Immature natural killer cell (primary cell): ENCODE measurements at places on chromosomes 2 and 18. TPM values are rescaled to one million over a fixed set of nuclear protein-coding genes. Genes with fewer than 3 reads are reported as not detected.

GRCh38 chr2:173185437-173185836, 109.8 kb downstream of the MAP3K20 start:
- H3K4me3 ChIP-seq = no peak overlapping the region
- H3K27me3 ChIP-seq = no peaks in the 10 kb centered on the region
- H3K36me3 ChIP-seq = no peaks in the 10 kb centered on the region
- no peak overlapping the region for H3K27ac ChIP-seq
- DNase-seq = no peak

DNA sequence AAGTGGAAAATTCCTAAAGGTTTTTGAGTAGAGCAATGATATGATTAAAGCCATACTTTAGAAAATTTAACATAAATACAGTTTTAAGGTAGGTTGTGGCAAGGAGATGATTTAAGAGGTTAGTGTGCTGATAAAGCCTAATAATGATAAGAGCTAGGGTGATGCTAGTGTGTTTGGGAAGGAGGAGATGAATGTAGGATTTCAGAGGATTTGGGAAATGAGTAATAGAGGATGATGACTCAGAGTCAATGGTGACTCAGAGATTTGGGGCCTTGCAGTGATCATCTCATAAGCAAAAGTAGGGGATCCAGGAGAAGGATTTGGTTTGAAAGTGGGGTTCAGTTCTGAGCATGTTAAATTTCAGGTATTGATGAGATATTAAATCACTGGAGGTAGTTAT, 23.3 kb downstream of the STAMBP start:
- H3K27me3 ChIP-seq = peaks cover 3% of the 10 kb centered on the region
- H3K4me1 ChIP-seq = no peaks in the 10 kb centered on the region
- H3K4me3 ChIP-seq = no peak overlapping the region
- DNase-seq = no peak
- peaks cover 64% of the 10 kb centered on the region for H3K36me3 ChIP-seq
- H3K27ac ChIP-seq = no peak overlapping the region

DNA sequence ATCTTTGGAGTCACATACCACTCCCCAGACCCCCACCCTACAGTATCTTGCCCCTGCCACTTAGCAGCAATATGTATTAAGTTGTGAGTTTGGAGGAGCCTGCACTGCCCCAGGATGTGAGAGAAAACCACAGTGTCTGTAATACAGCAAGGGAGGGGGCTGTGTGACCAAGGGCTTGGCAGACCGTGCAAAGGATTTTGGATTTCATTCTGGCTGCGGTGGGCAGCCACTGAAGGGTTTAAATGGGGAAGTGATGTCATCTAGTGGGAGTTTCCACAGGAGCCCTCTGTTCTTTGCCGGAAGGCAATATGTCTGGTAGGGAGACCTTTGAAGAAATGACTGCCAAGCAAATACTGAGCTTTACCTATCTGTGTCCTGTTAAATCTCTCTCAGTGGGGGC, 202.4 kb downstream of the FHOD3 start:
- DNase-seq = no peak
- no peak overlapping the region for H3K4me3 ChIP-seq
- H3K4me1 ChIP-seq = no peaks in the 10 kb centered on the region
- no peaks in the 10 kb centered on the region for H3K36me3 ChIP-seq
- H3K27ac ChIP-seq = no peak overlapping the region
- no peaks in the 10 kb centered on the region for H3K27me3 ChIP-seq

The LRP1B gene
- not detected for polyA plus RNA-seq

The FNDC4 gene
- polyA plus RNA-seq = not detected

The SLC19A3 gene
- not detected for polyA plus RNA-seq

The IL1F10 gene
- polyA plus RNA-seq = not detected
